Hematopoietic multipotent progenitor cell treated with erythropoietin and hydrocortisone succinate and interleukin-3 and kit ligand, for 4 days (in vitro differentiated cells): ENCODE measurements at places on chromosomes 16 and 17.
A peak's percentile ranks its signal among the peaks of the same experiment; 100 is the strongest.

DNA sequence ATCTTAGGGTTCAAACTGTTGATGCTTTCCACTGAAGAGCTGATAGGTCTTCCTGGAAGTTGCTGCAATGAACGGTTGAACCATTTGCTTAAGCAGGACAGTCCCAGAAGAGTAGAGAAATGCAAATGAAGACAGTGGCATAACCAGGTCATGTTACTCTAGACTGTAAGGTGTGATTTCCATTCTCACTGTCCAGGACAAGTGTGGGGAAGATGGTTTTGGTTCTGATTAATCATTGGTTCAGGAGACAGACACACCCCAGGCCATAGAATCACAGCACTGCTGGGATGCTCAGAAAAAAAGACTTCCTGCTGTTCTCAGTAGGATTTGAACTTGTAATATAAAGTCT is 34.8 kb upstream of the XYLT2 start:
- no peak for DNase-seq

GRCh38 chr16:5393070-5393469 is 295.5 kb upstream of the EEF2KMT start:
- no peak for DNase-seq

GRCh38 chr16:17194190-17194780 is 276.5 kb downstream of the XYLT1 start:
- peak; percentile 74 for DNase-seq

- DNase-seq, result peak; percentile 97
These were observed 16.3 kb upstream of the MAP3K14 start for GRCh38 chr17:45332989-45333701.
